Activated T-cell treated with anti-CD3 and anti-CD28 coated beads, Interleukin-2, amount 50 U/mL, for 24 hours (primary cell): ENCODE measurements at places on chromosomes 16 and 17.

GRCh38 chr16:49084628-49085390, 196.8 kb downstream of the CBLN1 start:
- H3K4me1 ChIP-seq = no peaks in the 10 kb centered on the region
- H3K27ac ChIP-seq = no peak overlapping the region
- H3K36me3 ChIP-seq = no peaks in the 10 kb centered on the region
- H3K4me3 ChIP-seq = no peak overlapping the region
- DNase-seq = no peak

DNA sequence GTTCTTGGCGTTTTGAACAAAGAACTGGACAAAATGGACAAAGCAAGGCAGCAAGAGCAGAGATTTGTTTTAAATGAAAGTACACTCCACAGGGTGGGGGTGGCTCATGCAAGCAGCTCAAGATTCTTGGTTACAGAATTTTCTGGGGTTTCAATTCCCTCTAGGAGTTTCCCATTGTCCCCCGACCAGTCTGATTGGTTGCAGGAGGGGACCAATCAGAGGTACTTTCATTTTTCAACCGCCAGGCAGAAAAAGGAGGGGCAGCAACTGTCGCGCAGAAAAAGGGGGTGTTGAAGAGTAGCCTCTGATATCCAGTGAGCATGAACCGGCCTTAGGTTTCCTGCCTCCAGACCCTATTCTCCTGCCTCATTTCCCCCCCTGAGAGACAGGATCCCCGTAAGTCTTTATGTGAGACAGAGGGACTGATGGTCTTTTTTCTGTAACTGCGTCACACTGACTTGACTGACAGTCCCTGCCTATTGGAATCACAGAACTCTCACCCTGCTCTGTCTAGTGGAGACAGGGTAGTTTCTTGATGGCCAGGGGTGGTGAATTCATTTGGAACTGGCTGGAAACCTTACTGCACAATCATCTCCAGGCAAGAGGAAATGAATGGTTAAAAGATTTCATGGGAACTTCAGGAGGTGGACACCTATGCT, 59.4 kb upstream of the ALOX12 start:
- peak overlapping the region; percentile 27 for H3K27ac ChIP-seq
- peak overlapping the region; percentile 50 for H3K4me3 ChIP-seq
- H3K36me3 ChIP-seq = no peaks in the 10 kb centered on the region
- no peak for DNase-seq
- H3K27me3 ChIP-seq = no peaks in the 10 kb centered on the region

DNA sequence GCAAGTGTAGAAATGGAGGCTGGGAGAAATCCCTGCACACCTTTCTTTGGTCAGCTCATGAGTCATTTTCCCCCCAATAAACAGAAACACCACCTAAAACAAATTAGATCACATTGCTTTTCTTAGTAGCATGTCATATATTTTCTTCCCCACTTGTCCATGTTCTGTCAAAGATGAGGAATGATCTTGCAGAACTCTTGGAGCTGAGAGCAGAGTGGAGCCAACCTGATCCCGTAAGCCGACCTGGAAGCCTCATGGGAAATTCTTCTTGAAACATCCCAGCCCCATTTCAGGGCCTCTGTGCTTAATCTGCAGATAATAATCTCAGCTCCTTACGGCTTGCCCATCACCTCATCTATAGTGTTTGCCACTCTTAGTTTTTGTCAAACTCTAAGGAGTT, 284.6 kb upstream of the ELAC2 start:
- no peaks in the 10 kb centered on the region for H3K36me3 ChIP-seq
- no peak for DNase-seq

- DNase-seq = no peak
- peaks cover 17% of the 10 kb centered on the region for H3K36me3 ChIP-seq
- H3K27me3 ChIP-seq = no peaks in the 10 kb centered on the region
- peak overlapping the region; percentile 93 for H3K4me3 ChIP-seq
Observed at GRCh38 chr17:68289473-68289872, 1.5 kb downstream of the SLC16A6 start.

DNA sequence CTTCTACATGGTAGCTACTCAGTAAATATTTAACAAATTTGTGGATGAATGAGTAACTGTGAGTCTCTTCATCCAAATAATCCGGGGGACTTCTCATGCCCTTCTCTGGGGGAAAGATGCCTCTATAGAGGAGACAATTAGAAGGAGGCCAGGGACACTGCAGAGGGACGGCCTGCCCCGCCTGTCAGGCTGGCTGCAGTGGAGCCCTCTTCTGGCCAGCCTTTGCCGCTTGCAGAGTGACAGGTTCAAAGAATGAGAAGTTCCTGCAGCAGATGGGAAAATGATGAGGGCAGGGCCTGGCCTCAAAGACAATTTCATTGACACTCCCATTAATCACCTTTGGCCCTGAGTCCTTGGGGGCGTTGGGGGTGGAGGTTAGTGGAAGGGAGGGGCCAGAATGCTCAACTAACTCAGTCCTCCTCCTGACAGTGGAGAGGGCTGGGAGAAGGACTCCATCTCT, 339.0 kb downstream of the MAF start:
- peaks cover 55% of the 10 kb centered on the region for H3K4me1 ChIP-seq
- H3K27me3 ChIP-seq = peaks cover 14% of the 10 kb centered on the region
- H3K27ac ChIP-seq = no peak overlapping the region

- H3K36me3 ChIP-seq = no peaks in the 10 kb centered on the region
- no peak overlapping the region for H3K4me3 ChIP-seq
- no peaks in the 10 kb centered on the region for H3K4me1 ChIP-seq
- no peaks in the 10 kb centered on the region for H3K27me3 ChIP-seq
- no peak for DNase-seq
Observed at GRCh38 chr16:65981057-65981456, 385.4 kb upstream of the CDH5 start.

GRCh38 chr17:44122816-44123355, 555 bp downstream of the HDAC5 start:
- H3K4me3 ChIP-seq = peak overlapping the region; percentile 84
- H3K36me3 ChIP-seq = peaks cover 5% of the 10 kb centered on the region
- no peak for DNase-seq
- H3K27me3 ChIP-seq = no peaks in the 10 kb centered on the region

DNA sequence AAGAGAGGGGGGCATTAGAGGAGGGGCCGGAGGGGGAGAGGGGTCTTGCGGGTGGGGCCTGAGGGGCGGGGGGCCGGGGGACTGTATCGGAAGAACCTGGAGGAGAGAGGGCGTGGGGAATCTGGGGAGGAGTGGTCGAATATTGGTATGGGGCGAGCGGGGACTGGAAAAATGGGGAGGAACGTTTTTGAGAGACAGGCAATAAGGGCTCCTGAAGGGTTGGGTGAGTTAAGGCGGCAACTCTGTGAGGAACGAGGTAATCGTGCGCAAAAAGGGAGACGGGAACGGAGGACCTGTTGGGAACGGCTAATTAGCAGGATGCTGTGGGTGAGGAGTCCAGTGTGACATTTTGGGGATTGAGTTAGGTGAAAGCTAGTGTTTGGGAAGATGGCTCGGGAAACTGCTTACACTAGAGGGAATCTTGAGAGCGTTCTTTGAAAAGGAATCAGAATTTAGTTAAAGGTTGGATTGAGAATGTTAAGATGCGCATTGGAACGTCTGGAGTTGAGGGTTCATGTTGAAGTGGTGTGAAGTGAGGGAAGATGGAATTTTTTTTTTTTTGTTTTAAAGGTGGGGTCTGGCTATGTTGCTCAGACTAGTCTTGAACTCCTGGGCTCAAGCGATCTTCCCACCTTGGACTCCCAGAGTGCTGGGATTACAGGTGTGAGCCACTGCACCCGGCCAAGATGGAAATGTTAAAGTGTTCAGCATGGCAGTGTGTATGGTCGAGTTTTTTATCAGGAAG, 662 bp downstream of the WIPF2 start:
- H3K4me3 ChIP-seq = peak overlapping the region; percentile 88
- peaks cover 37% of the 10 kb centered on the region for H3K4me1 ChIP-seq
- H3K27me3 ChIP-seq = no peaks in the 10 kb centered on the region

DNA sequence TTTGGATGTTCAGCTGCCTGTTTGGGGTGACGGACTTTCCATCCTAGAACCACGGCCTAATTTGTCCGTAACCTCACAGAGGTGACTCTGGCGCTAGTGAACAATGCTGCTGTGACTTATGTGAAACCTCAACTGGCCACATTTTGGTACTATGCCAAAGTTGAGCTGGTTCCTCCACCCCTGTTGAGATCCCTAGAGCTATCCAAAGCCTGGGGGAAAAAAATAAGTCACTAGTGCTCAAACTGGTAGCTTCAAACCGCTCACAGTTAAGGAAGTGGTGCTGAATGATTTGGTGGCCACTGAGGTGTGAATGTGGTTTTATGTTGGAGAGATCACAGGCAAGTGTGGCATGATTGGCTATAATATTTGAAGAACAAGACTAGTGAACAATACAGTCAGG, 11.3 kb upstream of the TUBG2 start:
- peaks cover 6% of the 10 kb centered on the region for H3K27me3 ChIP-seq
- H3K27ac ChIP-seq = no peak overlapping the region
- DNase-seq = no peak
- H3K36me3 ChIP-seq = no peaks in the 10 kb centered on the region
- H3K4me3 ChIP-seq = no peak overlapping the region

GRCh38 chr16:1667271-1667670, 10.8 kb upstream of the JPT2 start:
- H3K27me3 ChIP-seq = no peaks in the 10 kb centered on the region
- peaks cover 98% of the 10 kb centered on the region for H3K36me3 ChIP-seq
- no peak overlapping the region for H3K27ac ChIP-seq
- H3K4me1 ChIP-seq = no peaks in the 10 kb centered on the region
- no peak overlapping the region for H3K4me3 ChIP-seq

DNA sequence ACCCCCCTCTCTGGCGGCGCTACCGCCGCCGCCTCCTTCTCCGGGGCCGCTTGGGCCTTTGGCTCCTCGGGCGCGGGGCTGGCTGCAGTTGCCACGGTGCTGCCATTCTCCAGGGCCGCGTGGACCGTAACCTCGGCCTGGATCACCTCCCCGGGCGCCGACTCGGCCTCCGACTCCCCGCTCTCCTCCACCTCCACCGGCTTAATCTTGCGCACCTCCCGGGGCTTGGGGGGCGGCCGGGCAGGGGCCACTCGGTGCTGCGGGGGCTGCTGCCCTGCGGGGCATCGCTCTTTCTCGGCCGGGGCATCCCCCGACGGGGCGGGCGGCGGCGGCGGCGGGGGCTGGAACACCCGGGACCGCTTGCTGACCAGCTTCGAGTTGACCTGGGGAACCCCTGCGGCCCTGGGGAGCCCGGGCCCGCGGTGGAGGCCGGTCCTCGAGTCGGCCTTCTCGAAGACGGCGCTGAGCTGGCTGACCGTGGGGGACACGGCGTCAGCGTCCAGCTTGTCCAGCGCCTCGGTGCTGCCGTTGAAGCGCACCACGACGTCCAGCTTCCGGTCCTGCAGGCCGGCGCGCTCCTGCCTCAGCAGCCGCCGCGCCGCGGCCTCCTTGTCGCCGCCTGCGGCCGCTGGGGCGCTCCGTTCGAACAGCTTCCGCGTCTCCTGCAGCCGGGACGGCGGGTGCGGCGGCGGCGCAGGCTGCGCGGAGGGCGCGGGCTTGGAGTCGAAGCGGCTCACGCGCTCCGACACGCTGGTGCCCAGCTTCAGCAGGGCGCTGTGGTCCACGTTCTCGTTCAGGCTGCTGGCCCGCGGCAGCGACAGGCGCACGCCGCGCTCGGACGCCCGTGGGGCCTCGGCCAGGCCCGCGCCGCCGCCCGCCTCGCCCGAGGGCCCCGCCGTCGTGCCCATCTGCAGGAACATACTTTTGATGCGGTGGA, 792 bp downstream of the PPP1R9B start:
- DNase-seq = peak; percentile 75
- no peaks in the 10 kb centered on the region for H3K27me3 ChIP-seq
- H3K27ac ChIP-seq = peak overlapping the region; percentile 95
- peak overlapping the region; percentile 95 for H3K4me3 ChIP-seq
